ENCODE measurements at places on chromosomes 6 and 20.

DNA sequence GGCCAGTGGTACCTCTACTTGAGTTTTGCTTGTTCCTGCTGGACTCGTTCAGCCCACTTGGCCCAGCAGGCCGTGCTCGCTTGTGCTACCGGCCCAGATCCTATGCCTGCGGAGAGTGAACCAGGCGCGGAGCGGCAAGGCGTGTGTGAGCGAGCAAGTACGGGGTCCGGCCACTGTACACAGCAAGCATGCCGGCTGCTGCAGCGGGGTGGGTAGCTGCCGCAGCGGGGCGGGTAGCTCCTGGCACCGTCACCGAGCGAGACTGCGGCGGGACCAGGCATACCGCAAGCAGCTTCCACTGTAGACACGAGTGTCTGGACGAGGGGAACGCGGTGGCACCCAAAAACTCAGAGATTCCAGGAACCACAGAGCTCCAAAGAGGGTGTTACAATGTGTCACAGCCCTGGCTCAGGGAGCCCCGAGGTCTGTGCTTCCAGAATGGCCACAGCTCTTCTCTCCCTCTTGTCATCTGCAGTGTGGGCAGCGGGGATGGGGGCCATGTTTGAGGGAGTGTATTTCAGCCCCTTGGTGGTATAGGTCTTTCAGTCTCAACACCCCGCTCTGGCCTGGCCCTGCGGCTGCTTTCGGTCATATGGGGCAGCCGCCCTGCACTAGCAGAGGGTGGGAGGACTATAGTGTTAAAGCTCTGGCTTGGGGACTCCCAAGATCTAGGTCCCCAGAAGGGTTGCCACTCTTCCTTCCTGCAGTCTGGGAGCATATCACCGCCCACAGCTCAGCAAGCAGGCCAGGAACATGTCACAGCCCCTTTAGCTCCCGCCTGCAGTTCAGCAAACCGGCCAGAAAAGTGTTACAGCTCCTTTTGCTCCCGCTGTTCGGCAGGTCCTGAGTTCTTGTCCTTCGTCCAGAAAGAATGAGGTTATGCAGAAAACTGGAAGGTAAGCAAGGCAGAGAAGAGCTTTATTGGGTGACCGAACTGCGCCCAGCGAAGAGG is 6.1 kb upstream of the RWDD1 start:
- no peak for DNase-seq

DNA sequence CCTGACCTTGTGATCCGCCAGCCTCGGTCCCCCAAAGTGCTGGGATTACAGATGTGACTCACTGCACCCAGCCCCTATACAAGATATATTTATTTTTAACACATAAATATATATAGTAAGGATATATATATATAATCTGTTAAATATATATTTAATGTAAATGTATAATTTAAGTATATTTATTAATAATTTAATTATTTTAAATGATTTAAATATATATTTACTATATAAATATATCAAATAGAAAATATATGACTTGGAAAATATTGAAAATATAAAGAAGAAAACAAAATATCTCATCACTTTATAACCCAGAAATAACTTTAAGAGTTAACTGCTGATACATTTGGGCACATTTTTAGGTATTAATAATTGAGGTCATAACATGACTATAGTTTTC is 324.7 kb downstream of the SYNE1 start:
- DNase-seq = no peak

DNA sequence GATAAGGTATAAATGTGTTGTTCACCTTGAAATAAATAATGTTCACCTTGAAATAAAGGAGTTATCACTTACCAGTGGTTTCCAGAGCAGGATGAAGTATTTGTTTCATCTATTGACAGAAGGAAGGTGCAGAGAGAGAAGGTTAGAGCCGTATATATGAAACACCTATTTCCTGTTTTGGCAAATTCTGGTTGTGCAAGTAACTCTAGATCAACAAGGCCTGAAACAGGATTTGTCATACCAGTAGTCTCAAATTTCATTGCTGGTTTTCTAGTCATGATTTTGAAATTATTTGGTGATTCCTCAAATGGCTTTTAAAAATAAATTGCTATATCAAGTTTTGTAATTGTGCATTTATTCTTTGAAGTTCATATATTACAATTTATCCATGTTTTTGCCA is at the start of gene CRISP3:
Gene CRISP3 (minus strand): TSS at position 130 of the 400 bp plus-strand sequence. CDS start 21 bp downstream, at position 109.
- no peak for DNase-seq

DNA sequence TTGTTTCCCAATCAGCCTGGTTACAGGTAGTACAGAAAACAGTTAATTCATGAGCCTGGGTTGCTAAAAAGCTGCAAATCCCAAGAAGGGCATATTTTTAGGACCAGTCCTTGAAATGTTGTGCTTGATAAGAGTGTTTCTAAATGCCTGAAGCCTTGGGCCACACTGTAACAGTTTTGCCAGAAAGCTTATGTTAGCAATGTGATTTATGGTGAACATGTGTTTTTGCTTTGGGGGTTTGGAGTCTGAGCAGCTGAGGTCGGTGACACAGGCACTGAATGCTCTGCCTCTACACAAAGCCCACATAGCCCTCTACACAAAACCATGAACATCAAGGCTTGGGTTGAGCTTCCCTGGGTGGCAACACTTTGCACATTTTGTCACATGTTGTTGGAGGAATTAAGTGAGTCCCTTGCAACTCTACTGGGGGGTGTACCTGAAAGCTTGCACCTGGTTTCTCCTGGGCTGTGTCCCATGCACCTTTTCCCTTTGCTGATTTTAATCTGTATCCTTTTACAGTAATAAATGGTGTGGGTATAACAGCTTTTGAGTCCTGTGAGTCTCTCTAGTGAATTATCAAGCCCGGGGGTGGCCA is 22.2 kb downstream of the AHI1 start:
- DNase-seq = no peak

DNA sequence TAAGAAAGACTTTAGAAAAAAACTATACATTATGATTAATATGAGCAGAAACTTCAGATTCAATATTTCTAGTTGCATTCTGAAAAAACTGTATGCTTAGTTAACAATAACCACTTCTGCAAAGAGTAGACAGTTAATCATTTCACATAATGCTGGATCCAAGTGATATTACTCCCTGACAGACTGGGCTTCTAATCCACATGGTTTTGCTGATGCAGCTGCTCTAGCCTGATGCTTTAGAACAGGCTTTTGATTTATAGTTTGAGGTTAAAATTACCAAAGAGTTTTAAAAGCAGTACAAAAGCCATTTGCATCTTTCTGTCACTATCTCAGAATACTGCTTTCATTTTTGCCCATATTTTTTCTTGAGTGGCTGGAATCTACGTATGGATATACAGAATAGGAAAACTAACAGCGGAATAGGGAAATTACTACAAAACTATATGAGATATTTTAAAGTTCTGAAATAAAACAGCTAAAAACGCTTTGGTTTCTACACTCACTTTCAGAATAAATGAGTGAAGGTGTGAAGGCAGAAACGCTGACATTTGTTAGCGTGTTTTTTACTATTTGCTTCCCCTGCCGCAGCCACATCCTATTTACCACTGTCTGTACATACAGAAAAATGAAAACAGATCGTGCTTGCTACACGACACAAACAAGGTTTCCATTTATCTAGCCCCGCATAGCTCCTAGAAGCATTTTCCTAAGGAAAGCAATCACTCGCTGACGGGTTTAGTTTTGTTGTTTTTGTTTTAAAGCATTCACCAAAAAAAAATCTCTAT is 61.7 kb downstream of the METTL24 start:
- DNase-seq = no peak

GRCh38 chr6:137982418-137983189 is 115.5 kb downstream of the TNFAIP3 start:
- DNase-seq = no peak

Measured in activated effector memory CD4-positive, alpha-beta T cell treated with anti-CD3 and anti-CD28 coated beads, Interleukin-2, amount 50 U/mL, for 16 hours (primary cell).